ENCODE measurements at places on chromosomes 3 and 15.

DNA sequence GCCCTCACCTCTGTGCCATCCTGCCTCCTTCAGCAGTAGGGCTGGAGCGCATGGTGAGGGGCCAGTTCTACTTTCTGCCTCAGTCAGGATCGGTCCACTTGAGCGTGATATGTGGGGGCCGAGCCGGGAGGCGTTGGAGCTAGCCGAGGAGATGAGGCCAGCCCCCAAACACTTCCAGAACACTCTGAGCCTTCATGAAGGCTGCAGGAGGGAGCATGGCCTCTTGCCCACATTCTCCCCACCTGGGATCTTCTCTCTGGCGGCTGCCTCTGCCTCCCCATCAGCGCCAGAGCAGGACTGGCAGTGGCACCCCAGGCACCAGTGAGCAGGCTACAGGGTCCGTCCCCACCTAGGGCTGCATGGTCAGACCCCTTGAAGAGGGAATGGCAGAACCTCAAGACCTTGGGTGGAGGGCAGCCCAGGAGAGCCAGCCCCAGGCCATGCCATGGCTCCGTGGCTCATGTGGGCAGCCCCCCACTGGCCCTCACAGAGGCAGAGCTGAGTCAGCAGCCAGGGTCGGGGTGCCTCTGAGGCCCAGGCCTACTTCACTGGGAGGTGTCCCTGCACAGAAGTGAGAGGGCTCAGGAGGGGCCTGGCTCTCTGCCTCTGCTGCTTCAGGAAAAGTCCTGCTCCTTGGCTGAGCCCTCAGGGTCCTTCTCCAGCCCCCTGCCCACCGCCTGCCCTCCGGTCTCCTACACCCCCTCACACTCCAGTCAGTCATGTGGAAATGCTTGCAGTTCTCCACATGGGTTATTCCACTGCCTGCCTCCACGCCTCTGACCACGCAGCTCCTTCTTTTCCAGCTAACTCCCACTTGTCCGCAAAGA is 28.1 kb upstream of the CYP11A1 start:
- DNase-seq, result no peak

GRCh38 chr3:132406587-132406986 is 10.7 kb upstream of the DNAJC13 start:
- no peak for DNase-seq

DNA sequence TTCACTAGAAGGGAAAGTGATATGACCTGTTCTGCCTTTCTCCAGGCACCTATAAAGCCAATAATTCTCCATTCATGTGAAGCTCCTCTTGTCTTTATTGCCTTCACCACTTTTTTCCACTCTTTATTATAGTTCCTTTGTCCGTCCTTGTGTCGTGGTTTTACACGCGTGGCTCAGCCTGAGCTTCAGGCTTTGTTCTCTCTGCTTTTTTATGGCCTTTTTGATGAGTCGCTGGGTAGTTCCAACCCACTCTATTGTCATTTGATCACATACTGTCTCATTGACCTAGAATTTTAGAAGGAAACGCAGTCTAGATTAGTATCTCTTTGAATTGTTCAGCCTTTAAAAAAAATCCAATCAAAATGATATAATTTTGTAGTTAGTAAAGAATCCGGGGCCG is 403.2 kb downstream of the PTPRG start:
- no peak for DNase-seq

- no peak for DNase-seq
Measured at GRCh38 chr3:162328649-162329048, 832.0 kb downstream of the OTOL1 start.

DNA sequence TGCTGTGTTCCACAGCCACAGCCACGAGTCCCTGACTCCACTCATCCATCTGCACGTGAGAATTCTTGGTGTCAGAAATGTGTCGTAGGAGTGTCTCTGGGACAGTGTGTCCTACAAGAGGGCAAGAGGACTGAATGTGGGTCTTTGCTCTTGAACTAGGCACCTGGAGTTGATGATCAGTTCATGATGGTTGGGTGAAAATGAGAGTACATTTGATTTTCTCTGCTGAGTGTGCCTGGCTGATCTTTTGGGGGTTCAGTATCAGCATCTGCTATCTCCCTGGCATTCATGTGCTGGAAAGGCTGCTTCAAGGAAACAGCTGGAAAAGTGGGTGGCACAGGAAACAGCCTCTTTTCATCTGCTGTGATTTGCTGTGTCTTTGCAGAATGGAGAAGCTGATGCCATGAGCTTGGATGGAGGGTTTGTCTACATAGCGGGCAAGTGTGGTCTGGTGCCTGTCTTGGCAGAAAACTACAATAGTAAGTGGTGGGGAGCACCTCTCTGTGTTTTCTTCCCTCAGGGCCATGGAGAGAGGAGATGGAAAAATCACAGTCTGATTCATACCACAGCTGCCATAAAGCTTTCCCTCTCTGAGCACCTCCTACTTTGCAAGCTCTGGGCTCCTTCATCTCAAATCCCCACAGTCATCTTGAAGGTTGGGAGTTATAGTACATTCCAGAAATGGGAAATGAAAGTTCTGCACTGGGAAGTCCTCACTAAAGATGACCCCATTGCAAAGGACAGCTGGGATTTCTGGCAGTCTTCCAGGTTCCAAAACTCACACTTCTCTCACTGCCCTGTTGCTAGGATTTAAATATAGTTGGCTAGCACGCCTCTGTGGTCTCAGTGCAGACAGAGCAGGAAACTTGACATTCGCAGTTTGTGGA is 17.8 kb downstream of the TF start:
- no peak for DNase-seq

- DNase-seq, result no peak
Measured at GRCh38 chr15:78808550-78808949, 2.7 kb downstream of the ADAMTS7 start.

- DNase-seq, result no peak
Measured at GRCh38 chr3:144770915-144771351, 799.3 kb downstream of the DIPK2A start.

DNA sequence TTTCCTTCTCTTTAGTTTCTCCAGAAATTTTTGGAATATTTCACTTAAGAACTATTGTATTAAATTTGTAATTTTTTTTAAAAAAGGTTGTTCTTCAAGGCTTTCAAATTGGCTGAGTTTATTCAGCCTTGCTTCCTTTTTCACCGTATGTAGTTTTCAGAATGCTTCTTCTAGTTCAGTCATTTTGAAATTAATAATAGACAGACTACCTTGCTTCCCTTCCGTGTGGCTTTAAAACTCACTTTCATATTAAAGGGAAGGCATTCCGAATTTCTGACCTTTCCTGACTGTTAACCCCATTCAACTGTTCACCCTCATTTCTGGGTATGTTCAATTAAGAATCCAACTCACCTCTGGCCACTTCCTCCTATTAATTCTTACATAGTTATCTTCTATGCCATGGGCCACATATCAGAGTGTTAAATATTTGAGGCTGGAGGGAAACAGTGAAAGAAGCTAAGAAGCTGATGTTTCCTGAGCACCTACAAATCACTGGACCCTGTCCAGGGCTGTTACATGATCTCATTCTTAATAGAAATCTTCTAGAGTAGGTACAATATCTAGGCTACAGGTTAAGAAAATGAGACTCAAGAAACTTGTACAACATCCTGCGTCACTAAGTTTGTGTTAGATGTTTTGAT is 237.5 kb downstream of the P3H2 start:
- DNase-seq, result no peak

DNA sequence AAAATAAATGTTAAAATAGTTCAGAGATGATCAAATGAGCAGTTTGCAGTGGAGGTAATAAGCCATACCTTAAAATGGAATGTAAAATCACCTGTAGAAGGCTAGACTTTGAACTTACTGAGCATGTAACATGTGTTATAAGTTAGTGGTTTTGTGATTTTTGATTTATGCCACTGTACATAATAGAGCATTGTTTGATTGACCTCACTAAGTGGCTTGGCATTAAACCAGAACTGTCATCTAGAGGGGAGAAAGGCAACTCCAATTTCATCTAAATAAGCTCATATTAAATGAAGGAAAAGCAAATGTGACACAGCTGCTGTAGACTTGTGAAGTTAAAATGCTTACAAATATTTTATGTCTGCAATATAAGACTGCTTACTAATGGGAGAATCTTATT is 387.9 kb downstream of the ZIC1 start:
- DNase-seq, result no peak

DNA sequence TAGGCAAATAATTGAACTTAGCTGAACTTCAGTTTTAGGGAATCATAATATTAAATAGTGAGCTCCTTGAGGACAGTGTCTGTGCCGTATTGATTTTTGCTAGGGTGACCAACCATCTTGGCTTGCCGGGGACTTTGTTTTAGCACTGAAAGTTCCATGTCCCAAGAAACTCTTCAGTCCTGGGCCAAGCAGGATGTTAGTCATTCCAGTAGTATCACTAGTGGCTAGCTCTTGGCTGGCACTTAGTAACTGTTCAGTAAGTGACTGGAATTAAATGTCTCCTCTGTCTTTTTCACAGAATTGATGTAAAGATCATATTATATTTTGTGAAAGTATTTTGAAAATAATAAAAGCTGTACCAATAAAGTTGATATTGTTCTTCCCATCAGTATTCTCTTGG is 42.3 kb downstream of the RSRC1 start:
- DNase-seq, result no peak

- DNase-seq, result peak; percentile 51
Measured at GRCh38 chr3:57756528-57757401, 656 bp downstream of the SLMAP start.

GRCh38 chr15:66461917-66462316 is 35.6 kb downstream of the SNAPC5 start:
- no peak for DNase-seq

DNA sequence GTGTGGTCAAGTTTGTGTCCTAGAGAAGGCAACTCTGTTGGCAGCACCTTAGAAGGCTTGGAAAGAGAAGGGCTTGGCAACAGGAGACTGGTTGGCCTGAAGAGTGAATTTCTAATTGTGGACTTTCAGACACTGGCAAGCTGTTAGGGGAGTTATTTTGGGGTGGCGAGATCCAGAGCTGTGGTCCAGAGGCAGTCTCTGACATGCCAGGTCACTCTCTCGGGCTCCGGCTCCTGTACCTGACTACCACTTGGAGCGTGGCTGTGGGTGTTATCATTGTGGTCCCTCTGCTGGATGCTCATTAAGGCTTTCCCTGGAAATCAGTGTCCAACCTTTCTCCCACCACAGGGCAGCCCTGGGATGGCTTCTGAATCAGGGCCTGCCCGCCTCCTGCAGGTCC is 209.0 kb downstream of the SLCO3A1 start:
- no peak for DNase-seq

DNA sequence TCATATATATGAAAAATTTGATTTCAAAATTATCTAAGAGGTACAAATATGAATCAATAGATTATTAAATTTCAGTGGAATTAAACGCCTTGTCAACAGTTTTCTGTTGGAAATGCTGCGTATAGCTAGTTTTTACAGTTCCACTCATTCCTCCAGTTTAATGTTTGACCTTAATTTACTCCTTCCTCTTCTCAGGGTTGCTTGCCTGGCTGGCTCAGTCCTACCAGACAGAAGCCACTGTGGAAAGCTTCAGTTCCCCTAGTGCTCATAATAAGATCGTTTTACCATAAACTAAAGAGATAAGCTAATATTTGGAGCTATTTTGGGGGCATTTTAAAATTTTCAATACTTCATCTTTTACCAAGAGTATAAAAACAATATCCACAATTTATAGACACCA is 22.8 kb downstream of the EMC7 start:
- no peak for DNase-seq

- peak; percentile 11 for DNase-seq
Measured at GRCh38 chr15:70374096-70374495, 276.4 kb upstream of the TLE3 start.

DNA sequence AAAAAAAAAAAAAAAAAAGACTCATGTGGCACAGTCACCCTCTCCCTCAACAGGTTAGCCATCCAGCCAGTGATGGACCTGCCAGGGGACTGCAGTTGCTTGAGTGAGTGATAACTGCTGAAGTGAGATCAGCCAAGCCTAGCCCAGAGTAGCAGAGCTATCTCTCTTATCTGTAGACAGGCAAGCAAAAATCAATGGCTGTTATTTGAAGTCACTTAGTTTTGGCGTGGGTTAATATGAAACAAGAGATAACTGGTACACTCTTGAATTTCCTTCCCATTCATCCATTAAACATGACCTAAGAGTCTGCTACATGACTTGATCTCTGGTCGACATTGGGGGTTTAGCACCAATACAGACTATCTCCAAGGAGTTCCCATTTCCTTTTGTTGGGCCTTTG is 51.2 kb upstream of the TNIK start:
- no peak for DNase-seq

DNA sequence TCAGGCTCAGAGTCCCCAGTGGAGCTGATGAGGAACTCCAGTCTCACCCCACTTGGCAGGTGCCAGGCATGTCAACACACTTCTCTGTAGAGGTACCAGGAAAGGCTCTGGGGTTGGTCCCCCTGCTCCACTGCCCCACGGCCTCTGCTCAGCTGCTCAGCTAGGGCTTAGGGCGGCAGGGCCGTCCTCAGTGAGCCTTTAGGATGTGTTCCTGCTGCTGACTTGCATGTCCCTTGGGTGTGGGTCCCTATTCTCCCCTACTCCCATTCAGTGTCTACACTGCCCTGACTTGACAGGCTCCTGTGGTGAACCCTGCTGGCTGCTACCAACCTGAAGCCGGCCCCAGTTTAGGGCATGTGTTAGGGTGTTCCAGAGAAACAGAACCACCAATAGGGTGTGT is 17.9 kb upstream of the POLG start:
- no peak for DNase-seq

DNA sequence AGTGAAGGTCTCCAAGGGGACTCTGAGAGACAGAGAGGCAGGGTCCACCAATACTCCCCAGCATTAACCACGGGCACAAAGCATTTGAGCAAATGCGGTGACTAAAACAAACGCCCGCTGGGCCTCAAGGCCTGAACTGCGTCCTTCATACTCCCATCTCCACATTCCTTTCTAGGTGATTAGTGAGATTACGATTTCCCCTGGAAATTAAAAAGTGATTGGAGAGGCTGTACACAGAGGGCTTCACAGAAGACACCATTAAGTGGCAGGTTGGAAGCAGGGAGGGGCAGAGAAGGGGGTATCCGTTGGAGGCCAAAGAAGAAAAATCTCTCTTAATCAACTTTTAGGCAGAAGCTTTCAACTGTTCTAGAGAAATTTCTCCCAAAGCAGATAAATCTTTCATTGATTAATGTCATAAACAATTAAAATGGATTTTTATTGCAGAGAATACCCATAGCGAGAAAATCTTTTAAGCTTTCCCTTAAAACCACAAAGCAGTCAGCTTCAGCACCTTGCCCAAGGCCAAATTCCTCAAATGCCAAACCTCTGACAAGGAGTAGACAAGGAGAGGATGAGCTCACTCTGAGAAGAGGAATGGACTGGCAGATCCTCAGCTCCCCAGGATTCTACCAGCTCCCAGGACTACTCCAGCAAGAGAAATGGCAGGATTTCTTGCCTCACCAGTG is 38.2 kb downstream of the MB21D2 start:
- DNase-seq, result peak; percentile 91

DNA sequence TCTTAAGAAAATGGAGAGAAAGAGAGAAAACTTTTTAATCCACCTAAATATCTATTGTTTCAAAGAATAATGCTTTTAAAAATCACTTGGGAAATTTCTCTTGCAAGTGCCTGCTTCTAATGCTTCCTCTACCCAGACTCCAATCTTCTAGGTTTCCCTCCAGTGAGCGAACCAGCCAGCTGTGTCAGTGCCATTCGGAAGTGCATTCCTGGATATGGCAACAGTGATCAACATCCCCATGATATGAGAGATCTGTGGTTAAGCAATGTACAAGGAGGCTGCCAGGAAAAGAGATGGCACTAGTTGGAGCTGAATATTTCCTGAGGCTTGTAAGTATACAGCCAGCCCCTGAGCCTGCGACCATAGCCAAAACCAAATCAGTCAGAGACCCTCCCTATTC is 53.3 kb upstream of the KCNMB2 start:
- no peak for DNase-seq

- DNase-seq, result no peak
Measured at GRCh38 chr15:78715434-78715833, 74.4 kb upstream of the CHRNB4 start.
